Fibroblast of lung (primary cell): ENCODE measurements at places on chromosomes 13 and 19.
A peak's percentile ranks its signal among the peaks of the same experiment; 100 is the strongest.

GRCh38 chr19:38868551-38868950 is 9.5 kb downstream of the RINL start:
- DNase-seq = no peak

DNA sequence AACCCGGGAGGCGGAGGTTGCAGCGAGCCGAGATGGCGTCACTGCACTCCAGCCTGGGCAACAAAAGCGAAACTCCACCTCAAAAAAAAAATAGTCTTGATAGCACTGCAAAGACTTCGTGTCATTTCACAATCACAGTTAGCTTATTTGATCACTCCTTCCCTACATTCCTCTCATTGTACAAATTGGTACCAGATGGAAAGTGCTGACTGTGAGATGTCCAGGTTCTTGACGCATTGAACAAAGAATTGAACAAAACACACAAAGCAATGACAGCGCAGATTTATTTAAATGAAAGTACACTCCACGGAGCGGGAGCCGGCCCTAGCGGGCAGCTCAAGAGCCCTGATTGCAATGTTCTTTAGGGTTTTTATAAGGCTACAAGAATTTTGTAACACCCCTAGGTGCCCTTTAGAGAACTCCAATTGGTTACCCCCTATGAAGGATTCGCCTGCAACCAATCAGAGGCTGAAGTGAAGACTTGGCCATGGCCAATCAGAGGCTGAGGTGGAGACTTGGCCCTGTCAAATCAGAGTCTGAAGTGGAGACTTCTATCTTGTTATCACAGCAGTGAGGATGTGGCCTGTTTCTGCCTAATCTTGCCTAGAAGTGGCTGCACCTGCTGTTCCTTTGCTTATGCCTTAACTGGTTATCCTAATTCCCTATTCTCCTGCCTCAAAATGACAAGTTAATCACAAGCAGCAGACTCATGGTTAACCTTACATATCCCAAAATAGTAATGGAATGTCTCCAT is 16.7 kb downstream of the ZNF556 start:
- DNase-seq = no peak

- DNase-seq = no peak
These were observed 5.2 kb downstream of the LCP1 start for GRCh38 chr13:46176756-46177155.

GRCh38 chr13:80755910-80756309 is 415.0 kb upstream of the SPRY2 start:
- DNase-seq = peak; percentile 58

DNA sequence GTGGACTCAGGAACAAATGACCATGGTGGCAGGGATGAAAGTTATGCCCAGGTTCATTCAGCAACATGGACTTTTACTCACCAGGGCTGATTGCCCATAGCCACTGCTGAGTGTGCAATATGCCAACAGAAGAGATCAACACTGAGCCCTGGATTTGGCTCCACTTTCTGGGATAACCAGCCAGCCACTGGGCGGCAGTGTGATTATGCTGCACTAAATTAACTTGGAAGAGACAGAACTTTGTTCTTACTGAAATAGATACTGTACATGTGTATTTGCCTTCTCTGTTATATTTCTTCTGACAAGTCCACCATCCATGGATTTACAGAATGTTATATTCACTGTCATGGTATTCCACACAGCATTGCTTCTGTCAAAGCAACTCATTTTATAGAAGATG is 257.4 kb downstream of the TDRD3 start:
- peak; percentile 3 for DNase-seq

DNA sequence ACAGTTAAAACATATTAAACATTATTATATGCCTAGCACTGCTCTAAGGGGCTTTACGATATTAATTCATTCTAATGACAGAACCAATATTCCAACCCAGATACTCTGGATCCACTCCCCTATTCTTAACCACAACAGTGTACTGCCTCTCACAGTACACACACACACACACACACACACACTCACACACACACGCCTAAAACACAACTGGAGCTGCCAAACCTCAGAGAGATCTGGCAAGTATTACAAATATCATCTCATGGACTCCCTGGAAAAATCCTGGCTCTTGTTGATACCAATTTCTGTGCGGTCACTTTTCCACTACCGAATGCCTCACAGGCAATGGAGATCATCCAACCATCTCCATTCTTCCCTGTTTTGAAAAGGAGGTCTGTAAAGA is 1.3 kb downstream of the ZNF780A start:
- DNase-seq = peak; percentile 42

DNA sequence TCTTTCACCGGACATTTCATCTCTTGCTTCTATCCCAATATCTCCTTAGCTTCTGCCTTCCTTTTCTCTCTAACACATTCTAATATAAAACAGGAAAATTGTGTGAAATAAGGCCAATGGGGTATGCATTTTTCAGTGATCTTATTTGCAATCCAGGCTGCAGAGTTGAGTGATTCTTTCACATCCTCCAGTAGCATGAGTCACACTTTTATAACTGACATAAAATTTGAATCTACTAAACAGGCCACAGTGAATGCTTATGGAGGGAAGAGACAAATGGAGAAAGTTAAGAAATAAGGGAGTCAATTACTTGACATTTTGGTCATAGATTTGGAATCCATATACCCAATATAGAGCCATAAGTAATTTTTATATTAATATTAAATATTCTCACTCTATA is 1037.0 kb upstream of the SPRY2 start:
- DNase-seq = no peak

DNA sequence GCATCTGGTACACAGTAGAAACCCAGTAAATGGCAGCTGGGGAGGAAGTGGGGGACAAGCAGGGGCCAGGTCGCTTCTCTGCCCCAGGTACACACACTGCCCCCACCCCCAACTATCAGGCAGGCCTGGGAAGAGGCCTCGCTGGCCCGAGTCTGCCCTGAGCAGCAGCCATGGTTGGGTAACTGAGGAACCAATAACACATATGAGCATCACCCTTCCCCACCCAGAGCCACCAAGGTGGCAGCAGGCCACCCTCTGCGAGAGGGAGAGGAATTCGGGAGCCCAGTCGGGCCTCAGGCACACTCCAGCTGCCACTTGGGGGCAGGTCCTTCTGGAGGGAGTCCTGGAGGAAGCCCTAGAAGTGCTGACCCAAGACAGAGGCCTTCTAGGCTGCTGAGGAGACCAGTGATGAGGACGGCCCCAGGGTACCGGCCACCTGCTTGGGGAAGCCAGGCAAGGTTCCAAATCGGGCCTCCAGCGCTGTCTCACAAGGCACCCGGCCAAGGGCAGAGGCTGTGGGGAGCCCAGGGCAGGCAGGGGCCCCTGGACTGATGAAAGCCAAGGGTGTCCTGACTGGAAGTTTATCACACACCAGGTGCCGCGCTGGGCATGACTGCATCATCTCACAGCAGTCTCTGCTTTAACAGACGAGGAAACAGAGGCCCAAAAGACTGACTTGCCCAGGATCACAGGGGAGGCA is 14.0 kb upstream of the KPTN start:
- DNase-seq = no peak

DNA sequence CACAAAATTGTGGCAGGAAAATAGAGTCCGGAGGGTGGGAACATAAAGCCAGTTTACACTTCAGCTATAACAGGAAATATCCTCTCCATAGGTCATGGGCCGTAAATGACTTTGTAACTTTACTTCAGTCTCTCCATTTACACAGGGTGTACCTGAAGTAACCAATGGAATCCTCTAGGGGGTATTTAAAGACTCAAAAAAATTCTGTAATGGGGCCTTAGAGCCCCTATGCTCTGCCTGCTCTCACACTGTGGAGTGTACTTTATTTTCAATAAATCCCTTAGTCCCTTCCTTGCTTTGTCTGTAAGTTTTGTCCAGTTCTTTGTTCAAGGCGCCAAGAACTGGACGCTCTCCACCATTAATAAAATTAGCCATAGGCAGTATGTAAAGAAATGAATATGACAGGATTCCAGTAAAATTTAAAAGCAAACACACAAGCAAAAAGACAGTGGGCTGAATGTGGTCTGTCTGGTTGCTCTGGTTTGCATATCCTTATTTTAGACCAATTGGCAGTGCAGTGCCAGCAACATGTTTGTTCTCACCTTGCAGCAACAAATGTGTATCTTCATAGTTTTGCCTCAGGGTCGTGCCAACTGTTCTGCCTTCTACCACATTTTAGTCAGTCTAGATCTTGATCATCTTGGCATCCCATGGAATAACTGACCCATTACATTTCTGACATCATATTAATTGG is 801.5 kb upstream of the SPRY2 start:
- DNase-seq = no peak

DNA sequence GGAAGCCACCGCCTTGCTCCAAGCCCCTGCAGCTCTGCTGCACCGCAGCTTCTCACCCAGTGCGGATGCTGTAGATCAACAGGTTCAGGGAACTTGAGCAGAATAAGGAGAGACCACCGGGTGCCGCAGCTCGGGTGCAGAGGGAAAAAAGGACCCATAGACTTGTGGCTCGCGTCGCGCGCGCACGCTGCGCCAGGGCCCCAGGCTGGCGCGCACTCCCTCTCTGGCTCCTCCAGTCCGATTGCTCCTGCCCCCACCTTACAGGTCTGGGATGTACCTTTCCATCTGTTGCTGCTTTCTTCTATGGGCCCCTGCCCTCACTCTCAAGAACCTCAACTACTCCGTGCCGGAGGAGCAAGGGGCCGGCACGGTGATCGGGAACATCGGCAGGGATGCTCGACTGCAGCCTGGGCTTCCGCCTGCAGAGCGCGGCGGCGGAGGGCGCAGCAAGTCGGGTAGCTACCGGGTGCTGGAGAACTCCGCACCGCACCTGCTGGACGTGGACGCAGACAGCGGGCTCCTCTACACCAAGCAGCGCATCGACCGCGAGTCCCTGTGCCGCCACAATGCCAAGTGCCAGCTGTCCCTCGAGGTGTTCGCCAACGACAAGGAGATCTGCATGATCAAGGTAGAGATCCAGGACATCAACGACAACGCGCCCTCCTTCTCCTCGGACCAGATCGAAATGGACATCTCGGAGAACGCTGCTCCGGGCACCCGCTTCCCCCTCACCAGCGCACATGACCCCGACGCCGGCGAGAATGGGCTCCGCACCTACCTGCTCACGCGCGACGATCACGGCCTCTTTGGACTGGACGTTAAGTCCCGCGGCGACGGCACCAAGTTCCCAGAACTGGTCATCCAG is 964 bp downstream of the PCDH17 start:
- DNase-seq = peak; percentile 51

DNA sequence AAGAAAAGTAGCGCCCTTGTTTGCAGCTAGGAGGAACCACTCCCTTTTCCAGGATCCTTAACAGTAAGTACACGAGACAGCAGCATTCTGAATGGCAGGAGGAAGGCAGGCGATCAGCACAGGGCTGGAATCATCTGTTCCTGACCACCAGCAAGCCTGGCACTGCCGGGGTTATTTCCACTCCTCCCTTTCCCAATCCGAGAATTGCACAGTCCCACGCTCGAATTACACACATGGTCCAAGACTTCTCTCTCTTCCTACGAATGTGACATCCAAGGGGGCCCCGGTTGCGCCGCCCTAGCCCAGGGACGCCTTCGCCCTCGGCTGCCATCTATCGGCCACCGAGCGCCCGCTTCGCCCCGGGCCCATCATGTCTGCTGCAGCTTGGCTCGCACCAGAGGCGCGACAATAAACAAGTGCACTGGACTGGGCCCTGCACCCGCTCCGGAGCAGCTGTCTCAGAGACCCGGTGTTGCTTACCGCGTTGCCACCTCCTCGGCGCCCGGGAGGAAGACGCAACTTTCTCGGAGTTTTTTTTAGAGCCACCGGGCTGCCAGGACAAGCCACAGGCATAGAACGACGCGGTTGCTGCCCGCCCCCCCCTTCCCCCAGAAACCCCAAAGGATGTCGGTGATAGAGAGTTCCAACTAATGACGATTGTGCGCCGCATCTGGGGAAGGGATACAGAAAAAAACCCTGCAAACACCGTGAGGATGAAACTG is at the start of gene SLITRK5:
SLITRK5 (plus strand) TSS at position 341 of the 722 bp plus-strand sequence. CDS start 4,018 bp downstream, outside the sequence.
- peak; percentile 62 for DNase-seq

DNA sequence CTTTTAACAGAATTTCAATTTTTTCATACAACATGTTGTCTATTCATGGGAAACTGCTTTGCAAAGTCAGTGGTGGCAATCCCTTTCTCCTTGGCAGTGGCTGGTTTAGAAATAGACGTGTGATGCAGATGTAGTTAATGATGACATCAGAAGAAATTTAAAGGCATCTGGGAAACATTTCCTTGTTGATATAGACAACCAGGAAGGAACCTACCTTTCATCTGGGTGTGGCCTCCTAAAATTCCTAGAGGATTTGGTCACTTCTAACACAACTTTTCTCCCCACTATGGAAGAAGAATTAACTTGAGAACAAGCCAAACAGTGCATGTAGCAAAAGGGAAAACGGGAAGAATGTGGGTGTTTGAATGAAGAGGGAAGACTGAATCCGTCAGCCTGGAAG is 102.8 kb downstream of the EFNB2 start:
- DNase-seq = peak; percentile 28

DNA sequence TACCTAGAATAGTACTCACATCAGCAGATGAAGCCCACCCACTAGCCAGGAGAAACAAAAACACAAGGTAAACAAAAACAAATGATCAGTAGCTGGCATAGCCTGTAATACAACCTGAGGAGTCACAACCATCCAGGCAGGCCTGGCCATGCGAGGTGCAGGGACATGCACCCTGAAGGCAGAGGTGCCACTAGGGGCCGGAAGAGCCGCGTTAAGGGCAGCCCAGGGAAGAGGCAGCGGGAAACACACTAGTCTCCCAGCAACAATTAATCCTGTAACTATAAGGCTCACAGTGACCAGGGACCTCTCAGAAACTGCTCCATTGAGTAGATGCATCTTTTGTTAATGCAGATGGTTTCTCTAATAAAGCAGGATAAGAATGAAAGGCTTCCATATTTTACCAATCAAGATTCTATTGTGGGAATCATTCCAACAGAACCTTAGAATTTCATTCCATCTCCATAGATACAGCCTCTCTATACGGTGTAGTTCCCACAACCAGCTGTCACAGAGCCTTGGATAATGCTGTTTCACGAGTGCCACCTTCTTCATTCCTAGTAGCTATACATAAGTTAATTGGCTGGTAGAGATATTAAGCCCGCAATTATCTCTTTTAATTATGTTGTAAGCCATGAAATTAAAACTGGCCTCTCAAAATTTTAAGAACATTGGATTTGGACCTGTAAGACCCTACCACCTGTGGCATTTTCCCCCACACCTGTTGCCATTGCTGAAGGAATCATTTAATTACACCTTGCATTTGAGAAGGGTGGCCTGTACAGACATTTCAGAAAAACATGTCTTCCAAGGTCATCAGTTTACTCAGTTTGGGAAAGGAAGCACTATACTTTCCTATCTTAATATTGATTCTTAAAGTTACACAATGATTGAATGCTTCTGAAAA is 28.7 kb downstream of the ANKRD10 start:
- no peak for DNase-seq

- peak; percentile 94 for DNase-seq
These were observed 46.4 kb downstream of the THSD1 start for GRCh38 chr13:52359534-52359933.

DNA sequence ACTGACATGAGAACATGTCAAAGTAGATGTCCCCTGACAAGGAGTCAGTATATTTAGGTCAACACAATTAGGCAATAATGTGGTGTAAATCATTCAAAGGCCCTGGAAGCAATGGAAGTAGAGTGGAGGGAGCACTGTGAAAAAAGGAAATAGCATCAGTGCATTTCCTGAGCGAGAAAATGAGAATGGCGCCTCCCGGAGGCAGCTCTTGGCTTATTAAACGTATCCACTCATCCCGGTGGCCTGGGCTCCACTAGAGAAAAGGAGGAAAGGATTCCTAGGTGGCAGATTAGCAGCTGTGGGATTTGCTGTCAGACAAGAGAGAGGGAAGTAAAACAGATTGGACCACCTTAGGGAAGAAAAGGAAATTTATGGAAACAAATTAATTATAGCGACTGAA is 173.7 kb upstream of the TMTC4 start:
- no peak for DNase-seq
